ENCODE measurements at places on chromosomes 5 and 9.

DNA sequence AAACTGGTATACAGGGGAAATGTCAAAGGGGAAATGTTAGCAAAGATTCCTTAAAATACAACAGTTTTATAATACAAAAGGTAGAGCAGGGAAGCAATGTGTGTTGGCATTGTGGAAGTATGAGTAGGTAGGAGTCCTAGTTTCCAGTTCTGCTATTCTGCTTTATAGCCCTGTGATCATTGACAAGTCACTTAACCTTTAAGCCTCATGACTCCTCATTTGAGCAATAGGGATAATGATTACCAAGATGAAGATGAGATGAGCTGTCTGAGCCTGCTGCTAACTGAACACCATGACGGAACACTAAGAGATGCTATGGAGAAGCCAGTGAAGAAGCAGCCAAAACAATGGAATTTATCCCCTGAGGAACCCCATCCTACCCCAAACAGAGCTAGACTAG lies 251.7 kb downstream of the PAPPA start:
- DNase-seq = no peak

DNA sequence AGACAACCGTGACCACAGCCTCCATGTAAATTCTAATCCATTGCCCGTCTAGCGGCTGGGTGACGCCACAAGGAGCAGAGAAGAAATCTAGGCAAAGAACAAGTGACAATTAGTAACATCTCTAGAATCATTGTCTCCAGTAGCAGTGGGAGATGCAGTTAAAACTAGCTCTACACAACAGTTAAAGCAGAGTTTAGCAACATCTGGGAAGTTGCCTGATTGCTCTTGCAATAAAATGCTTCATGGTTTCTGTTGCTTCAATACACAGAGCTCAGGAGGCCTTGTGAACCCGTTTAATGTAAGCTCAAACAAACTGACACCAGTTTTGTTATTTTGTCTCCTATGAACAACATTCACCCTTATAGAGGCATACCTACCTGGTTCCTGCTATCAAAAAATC lies 369.8 kb upstream of the PDE4D start:
- no peak for DNase-seq

GRCh38 chr5:96610747-96611146 lies 51.4 kb upstream of the CAST start:
- DNase-seq = no peak

GRCh38 chr9:93431539-93432105 lies 19.9 kb upstream of the FAM120A start:
- no peak for DNase-seq

DNA sequence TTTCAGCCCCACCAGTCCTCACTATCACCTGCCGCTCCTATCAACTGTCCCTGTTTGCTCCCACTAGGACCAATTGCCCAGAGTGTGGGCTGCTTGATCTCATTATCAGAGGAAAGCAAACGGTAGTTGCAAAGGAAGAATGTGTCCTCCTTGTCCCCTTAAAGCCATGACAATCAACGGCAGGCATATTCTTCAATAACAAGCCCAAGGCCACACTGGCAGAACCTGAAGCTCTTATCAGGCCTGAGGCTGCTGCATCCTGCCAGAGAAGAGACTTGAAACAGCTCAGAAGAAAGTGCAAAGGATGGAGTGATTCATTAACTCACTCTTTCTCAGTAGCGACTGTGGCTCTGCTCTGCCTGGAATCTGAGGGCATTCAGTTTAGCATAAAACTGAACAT lies 39.2 kb upstream of the MAN2A1 start:
- no peak for DNase-seq

- no peak for DNase-seq
Observed at GRCh38 chr9:20760246-20760891, 76.3 kb downstream of the FOCAD start.

DNA sequence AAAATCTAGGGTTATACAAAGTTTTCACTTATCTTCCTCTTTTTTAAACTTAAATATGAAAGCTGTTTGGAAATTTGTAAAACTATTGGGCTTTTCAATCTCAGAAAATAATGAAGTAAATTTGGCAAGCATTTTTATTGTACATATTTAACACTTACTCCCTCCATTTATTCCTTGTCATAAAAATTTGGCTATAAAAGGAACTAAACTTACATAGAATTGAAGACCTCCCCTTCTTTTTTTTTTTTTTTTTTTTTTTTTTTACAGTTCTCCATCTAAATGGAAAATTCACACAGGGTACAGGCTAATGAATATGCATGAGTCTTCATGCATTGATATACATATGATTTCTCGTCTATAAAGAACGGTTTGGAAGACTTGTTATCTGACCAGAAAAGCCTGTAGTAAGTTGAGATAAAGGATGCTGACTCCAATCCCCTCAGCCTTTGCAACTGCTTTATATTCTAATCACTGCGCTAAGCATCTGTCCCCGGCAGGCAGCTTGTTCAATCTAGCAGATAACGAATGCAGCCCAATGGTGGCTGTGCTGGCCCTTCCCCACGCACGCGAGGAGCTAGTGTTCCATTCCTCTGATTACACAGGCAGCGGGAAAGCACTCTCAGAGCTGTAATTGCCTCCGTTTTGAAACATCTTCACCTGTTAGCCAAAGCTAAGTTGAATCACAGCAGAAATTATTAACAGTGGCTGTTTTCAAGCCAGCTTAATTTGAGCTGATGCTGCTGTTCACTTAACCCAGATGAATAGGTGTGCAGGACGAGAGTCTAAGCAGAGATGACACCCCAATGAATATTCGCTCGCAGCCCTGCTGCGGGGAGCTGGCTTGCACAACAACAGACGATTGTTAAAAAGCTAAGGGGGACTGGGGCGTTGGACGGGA lies 453.8 kb upstream of the ZNF608 start:
- DNase-seq = no peak

DNA sequence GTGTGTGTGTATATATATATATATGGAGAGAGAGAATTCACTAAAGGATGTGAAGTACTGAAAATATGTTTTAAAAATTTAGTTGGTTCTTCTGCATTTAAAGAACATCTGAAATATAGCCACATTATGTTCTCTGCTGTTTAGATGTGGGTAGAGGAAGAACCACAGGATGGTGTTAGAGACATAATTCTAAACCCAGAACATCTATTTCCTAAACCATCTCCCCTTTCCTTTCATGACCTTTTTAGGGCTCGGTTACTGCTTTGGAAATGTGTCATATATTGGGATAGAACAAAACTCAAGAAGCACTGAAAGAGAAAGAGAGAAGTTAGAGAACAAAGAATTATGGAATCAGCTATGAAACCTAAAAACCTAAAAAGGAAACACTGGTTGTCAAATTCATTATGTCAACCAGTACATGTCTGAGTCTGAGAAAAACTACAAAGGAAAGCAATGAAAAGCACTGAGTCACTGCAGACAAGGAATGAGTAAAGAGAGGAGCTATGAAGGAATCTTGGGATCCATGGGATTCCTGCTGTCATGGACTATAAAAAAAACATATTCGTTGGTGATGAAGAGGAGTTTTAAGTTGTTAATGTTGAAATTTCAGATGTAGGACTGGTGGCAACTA lies 28.4 kb downstream of the SLC12A2 start:
- no peak for DNase-seq

- DNase-seq = no peak
Observed at GRCh38 chr9:134494905-134495304, 146.7 kb upstream of the COL5A1 start.

DNA sequence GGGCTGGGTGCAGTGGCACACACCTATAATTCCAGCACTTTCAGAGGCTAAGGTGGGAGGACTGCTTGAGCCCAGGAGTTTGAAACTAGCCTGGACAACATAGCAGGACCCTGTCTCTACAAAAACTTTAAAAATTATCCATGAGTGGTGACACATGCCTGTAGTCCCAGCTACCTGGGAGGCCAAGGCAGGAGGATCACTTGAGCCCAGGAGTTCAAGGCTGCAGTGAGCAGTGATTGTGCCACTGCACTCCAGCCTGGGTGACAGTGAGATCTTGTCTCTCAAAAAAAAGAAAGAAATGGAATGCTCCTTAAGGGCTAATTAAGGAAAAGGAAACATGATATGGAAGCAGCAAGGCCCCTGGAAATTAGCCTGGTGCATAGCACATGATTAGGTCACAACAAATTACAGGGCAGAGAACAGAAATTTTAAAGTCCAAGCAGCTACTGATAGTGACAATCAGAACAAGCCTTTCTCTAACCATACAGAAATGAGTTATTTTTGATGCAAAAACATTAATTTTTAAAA lies 19.5 kb downstream of the ANKH start:
- no peak for DNase-seq

GRCh38 chr9:84871983-84872382 lies 202.5 kb downstream of the NTRK2 start:
- no peak for DNase-seq

- no peak for DNase-seq
Observed at GRCh38 chr5:127732963-127733362, 29.8 kb downstream of the CCDC192 start.

DNA sequence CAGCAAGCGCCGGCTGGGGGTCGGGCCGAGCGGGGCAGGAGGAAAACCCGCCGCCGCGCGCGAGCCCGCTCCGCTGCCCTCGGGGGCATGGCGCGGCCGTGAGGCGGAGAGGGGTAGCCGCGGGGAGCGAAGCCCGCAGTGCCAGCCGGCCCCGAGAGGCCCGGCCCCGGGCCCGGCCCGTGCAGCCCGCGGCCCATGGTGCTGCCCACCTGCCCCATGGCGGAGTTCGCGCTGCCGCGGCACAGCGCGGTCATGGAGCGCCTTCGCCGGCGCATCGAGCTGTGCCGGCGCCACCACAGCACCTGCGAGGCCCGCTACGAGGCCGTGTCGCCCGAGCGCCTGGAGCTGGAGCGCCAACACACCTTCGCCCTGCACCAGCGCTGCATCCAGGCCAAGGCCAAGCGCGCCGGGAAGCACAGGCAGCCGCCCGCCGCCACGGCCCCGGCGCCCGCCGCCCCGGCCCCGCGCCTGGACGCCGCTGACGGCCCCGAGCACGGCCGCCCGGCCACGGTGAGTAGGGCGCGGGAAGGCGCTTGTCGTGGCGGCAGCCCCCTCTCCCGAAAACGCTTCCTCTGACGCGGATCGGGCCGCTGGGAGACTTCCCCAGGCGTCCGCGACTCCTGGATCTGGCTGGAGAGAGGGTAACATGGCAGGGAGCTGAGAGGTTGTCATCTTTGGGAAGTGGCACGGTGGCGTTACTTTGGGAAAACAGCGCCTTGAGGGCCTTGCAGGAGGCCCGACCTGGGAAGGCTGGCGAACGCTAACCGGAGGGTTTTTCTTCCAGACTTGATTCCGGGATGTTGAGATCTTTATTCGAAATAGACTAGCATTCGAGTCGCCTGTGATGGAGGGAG lies 523 bp downstream of the MAML1 start:
- DNase-seq = peak; percentile 14

- DNase-seq = no peak
Observed at GRCh38 chr5:108084105-108084504, 297.8 kb downstream of the FBXL17 start.

- no peak for DNase-seq
Observed at GRCh38 chr5:127412698-127413097, 104.7 kb upstream of the PRRC1 start.

GRCh38 chr5:96648593-96648992 lies 13.6 kb upstream of the CAST start:
- DNase-seq = no peak

GRCh38 chr5:57889558-57889957 lies 406.9 kb upstream of the ACTBL2 start:
- DNase-seq = no peak

GRCh38 chr5:98541641-98542040 lies 231.8 kb upstream of the RGMB start:
- no peak for DNase-seq

- no peak for DNase-seq
Observed at GRCh38 chr5:32258424-32258823, 54.3 kb downstream of the MTMR12 start.

DNA sequence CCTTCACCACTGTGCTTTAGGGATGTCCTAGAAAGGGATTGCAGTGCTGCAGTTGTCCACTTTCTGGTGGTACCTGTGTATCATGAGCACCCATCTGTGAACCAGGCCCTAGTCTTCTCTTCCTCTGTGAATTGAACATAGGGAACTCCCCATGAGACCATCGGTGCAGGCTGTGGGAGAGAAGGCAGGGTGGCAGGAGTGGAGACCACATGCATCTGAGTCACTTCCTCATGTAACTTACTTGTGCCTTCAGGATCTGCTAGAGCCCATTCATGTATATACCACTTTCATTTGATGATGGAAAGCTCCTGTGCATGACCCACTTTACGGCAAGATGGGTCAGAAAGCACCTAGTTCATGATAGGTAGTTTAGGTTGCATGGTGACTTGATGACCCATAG lies 478.1 kb upstream of the CDH9 start:
- no peak for DNase-seq

GRCh38 chr5:116355819-116356601 lies 218.6 kb downstream of the SEMA6A start:
- no peak for DNase-seq

DNA sequence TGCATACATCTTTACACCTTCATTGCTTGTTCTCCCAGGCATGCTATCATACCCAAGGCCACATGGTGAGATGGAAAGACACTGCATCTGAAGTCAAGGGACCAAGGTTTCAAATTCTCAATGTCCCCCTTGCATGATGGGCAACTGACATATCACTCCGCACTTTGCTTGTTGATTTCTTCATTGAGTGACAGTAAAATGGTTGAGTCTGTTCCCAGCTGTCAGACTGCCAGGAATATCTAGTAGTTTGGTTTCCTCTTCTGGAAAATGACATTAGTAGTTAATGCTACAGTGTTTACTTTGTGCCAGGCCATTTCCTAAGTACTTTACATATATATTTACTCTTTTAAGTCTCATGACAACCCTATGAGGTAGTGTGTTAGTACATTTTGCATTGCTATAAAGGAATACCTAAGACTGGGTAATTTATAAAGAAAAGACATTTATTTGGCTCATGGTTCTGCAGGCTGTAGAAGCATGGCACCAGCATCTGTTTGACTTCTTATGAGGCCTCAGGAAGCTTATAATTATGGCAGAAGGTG lies 114.4 kb downstream of the PCSK1 start:
- DNase-seq = no peak

- no peak for DNase-seq
Observed at GRCh38 chr5:99379187-99379586, 450.4 kb upstream of the CHD1 start.

GRCh38 chr9:32518276-32518675 lies 7.7 kb downstream of the RIGI start:
- DNase-seq = no peak

- no peak for DNase-seq
Observed at GRCh38 chr9:124720429-124721108, 50.5 kb downstream of the NR6A1 start.

GRCh38 chr5:23411994-23412393 lies 95.4 kb upstream of the PRDM9 start:
- no peak for DNase-seq

DNA sequence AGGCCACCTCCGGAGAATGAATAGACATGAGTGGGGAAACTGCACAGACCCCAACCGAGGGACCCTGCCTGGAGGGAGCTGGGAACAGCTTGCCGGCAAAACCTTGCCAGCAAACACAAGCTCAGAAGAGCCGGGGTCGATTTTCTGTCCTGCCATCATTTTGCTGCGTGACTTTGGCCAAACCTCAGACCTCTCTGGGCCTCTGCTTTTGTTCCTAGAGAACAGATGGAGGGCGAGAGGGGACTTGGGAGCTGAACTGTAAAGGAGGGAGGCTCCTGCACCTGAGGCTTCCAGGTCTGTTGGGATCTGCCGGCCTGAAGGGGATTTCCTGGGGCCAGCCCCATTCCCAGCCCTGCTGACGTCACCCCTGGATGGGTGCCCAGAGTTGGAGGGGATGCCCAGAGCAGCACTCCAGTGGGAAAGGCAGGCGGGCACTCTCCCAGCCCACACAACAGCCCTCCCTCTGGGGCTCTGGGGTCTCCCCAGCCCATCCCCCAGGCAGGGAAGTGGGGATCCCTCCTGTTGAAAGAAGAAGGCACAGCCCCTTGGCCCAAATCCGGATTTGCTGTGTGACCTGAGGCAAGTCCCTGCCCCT lies 40.4 kb upstream of the SYNPO start:
- DNase-seq = no peak

All from activated CD4-positive, alpha-beta T cell treated with anti-CD3 and anti-CD28 coated beads for 1 hour (primary cell).